ENCODE measurements at places on chromosomes 4 and X.

- no peak for DNase-seq
Measured at GRCh38 chr4:38275331-38276100, 315.3 kb downstream of the PTTG2 start.

DNA sequence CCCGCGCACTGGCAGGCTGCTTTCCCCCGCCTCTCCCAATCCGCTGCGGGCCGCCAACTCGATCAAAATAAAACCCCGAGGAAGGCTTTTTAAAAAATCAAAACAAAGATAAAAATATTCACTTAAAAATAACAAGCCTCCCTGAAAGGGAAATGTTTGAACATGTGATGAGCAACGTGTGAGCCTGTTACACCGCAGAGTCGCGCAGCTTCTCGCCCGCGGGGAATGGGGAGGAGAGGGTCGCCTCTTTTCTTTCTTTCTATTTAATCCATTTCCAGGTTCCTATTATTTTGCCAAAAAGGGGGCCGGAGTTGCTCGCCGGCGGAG is 326.0 kb upstream of the F9 start:
- no peak for DNase-seq

DNA sequence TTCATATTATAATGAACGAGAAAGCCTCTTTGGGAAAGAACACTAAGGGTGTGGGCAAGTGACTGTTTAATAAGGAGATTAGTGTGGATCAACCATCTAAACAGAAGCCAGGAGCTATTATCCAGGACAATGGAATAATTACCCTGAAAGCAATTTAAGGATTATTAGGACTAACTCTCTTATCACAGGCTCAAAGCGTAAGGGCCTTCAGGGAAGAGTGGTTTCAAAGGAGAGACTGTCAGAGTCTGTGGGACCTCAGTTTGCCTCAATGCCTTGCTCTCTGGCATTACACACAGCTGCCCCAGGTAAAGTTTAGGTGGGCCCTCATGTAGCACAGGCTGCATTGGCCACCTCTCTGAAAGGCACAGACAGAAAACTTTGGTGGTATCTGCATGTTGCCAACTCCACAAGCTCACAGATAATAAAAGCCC is 717.2 kb upstream of the ADGRL3 start:
- DNase-seq = no peak

GRCh38 chrX:6019076-6019475 is 209.6 kb downstream of the NLGN4X start:
- no peak for DNase-seq

DNA sequence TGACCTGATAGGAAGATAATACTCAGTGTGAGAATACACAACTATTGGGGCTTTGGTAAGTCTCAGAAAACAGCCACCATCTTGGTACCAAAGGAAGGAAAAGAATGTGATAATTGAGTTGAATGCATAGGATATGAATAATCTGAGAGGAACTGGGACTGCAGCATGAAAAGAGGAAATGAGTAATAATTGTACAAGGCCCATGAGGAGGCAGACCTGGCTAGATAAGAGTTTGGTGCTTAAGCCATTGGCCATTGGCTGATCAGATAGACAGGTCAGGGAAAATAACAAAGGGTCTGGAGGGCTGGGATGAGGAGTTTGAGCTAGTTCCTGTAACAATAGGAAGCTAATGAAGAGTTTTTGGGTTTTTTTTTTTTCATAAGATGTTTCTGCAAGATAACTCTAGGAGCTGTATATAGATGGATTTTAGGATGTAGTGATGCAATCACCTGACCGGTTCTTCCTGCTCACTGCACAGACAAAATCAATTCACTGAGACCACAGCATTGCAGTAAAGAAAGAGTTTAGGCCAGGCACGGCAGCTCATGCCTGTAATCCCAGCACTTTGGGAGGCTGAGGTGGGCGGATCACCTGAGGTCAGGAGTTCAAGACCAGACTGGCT is 5.3 kb upstream of the TRMT2B start:
- no peak for DNase-seq

DNA sequence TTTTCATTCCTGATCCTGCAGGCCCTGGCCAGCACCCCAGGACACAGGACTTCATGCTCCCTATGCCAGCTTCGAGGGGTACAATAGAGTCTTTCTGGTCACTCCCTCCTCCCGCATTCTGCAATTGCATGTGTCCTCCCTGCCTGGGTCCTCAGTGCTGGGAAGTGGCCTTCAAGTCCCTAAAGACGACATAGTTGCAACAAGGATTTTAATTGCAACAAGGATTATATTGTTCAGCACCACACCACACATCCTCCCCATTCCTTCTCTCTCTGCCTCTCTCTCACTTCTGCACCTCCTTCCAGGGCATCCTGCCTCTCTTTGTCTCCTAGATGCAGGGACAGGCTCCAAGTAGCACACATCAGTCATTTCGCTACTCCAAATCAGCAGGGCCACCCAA is 25.5 kb downstream of the SCD5 start:
- DNase-seq = no peak

GRCh38 chr4:158599150-158599549 is 72.5 kb downstream of the C4orf46 start:
- DNase-seq = no peak

DNA sequence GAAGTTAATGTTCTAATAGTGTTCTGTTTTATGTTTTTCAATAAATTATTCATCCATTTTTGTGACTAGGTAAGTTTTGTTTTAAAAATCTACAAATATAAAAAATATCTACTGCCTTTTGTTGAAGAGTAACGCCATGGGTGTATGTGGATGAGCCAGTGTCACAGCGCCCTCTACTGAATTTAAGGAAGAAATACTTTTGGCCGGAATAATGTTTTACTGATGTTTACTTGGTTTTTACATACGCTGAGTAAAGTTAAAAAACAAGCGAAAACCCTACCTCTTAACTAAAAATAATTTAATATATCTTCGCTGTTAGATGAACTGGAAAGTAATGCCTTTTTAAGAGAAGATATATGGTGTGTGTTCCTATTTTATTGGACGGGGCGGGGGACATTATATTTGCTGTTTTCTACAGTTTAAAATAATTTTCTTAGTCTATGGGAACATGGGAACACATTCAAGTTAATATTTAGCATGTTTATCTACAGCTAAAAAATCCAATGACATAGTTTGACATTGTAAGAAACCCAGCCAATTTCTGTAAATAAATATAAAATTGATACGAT is 86.1 kb downstream of the CPE start:
- no peak for DNase-seq

GRCh38 chrX:124226129-124226528 is 106.3 kb upstream of the TEX13D start:
- no peak for DNase-seq

GRCh38 chrX:39331082-39331704 is 529.9 kb downstream of the MID1IP1 start:
- no peak for DNase-seq

GRCh38 chr4:86271057-86271456 is 88.8 kb downstream of the MAPK10 start:
- no peak for DNase-seq

DNA sequence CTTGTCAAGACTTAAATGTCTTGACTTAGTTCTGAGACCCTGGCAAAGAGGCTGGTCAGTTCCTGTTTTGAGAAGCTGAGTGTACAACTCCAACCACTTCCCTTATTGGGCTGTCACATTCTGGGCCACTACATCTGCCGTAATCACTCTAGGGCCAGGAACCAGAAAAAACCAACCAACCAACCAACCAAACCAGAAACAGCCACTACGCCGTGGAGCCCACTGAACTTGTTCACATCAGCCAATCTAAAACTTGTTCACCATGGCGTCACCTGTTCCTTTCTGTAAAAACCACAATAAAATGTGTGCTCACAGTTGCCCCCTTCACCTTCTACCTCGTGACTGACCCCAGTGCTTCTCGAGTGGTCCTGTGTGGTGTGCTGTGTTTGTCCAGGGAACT is 107.3 kb downstream of the JADE1 start:
- DNase-seq = no peak

- no peak for DNase-seq
Measured at GRCh38 chr4:52939739-52940138, 77.6 kb downstream of the RASL11B start.

- DNase-seq = no peak
Measured at GRCh38 chrX:151830911-151831310, 81.8 kb upstream of the MAGEA4 start.

DNA sequence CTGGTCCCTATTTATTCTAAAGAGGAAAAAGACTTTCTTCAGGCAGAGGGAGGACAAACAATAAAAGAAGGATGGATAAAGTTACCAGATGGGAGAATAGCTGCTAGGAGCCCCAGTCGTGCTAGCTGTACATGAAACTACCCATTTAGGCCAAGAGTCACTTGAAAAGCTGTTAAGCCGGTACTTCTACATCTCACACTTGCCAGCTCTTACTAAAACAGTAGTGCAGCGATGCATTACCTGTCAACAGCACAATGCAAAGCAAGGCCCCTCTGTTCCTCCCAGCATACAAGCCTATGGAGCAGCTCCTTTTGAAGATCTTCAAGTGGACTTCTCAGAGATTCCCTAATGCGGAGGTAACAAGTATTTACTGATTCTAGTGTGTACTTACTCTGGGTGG is 1138.8 kb downstream of the ARAP2 start:
- no peak for DNase-seq

GRCh38 chrX:50469206-50469605 is 1.4 kb downstream of the DGKK start:
- no peak for DNase-seq

GRCh38 chrX:119041175-119041574 is 31.6 kb upstream of the CT47C1 start:
- DNase-seq = no peak

DNA sequence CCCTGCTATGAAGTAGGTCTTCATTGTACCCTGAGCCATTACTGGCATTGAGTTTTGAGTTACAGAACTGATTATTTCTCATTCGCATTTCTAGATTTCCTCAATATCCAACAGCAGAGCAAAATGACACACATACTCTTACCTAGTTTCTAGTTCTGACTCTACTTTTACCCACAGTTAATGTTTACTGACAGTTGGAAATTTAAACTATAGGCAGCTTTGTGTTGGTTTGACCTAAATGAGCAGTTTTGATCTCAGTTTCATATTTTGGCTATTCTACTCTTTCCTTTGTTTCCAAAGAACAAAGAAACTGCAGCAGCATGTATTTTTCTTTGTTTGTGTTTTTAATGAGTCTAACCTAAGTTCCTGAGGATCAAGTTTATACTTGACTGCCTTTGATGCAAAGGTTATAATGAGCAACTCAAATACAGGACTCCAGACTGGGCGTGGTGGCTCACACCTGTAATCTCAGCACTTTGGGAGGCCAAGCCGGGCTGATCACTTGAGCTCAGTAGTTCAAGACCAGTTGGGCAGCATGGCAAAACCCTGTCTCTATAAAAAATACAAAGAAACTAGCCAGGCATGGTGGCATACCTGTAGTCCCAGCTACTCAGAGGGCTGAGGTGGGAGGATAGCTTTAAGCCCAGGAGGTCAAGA is 30.4 kb downstream of the TXK start:
- no peak for DNase-seq

GRCh38 chr4:20544645-20545044 is 155.6 kb upstream of the PACRGL start:
- DNase-seq = no peak

- no peak for DNase-seq
Measured at GRCh38 chr4:185894481-185894880, 82.5 kb upstream of the SORBS2 start.

DNA sequence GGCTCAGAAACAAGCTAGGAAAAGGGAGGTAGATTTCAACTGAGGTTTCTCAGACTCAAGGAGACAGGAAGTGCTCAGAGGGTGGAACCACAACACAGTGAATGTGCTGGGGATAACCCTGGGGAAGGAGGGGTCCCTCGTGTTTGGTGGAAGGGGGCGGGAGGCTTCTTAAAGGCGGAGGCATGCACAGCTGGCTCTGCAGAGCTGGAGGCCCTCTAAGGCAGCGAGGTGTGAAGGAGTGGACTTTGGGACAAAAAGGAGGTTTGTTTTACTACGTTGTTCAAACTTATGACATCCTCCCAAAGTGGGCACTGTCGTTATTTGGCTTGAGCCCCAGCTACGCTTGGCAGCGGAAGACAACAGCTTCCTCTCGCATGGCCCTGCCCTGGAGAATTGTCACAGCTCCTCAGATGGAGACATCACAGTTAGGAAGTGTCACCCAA is 21.7 kb upstream of the MTM1 start:
- DNase-seq = no peak

- DNase-seq = no peak
Measured at GRCh38 chr4:152454398-152455011, 81.4 kb downstream of the FBXW7 start.

DNA sequence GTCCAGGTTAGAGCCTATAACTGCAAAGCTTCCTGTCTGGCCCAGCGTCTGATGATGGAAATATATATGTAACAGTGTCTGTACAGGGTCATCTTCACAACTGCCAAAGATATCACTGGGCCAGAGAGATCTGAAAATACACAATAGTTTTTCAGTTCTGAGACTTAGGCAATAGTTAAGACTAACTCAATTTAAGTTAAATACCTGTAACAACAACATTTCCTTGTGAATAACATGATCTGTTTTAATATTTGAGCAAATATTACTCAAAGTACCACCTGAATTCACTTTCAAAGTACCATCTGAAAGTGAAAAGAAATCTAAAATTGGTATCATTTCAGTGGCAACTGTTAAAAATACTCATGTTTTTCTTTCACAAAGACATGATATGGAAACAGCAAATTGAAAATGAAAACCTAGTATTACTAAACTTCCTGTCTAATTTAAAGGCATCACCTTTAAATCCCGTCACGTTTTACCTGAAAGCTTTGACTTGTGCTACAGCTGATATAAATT is 9.6 kb downstream of the ZAR1 start:
- no peak for DNase-seq

GRCh38 chr4:112381996-112382692 is 85.0 kb downstream of the ALPK1 start:
- no peak for DNase-seq

DNA sequence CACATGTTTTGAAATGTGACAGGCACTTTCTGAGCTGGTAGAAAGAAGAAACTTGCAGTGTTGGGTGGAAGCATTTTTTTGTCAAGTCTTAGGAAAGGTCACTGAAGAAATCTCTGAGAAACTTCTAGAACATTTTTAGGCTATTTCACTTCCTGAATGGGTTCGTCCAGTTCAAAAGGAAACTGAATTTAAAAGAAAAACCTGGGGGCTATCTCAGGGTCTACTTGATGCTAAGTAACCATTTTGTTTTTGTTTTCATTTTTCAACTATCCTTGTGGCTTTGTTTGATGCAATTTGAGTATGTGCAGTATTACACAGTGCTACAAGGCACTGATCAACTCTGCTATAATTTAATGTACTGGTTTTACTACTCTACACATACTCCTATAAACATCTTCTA is 34.0 kb upstream of the AMOT start:
- no peak for DNase-seq

- no peak for DNase-seq
Measured at GRCh38 chr4:160184884-160185283, 1082.0 kb downstream of the RAPGEF2 start.

Measured in type B pancreatic cell (in vitro differentiated cells).